ENCODE measurements at places on chromosomes 16 and 17.

- no peak for DNase-seq
Measured at GRCh38 chr16:61968242-61969076, 67.8 kb downstream of the CDH8 start.

- DNase-seq = no peak
Measured at GRCh38 chr16:88970050-88970449, 7.0 kb downstream of the CBFA2T3 start.

DNA sequence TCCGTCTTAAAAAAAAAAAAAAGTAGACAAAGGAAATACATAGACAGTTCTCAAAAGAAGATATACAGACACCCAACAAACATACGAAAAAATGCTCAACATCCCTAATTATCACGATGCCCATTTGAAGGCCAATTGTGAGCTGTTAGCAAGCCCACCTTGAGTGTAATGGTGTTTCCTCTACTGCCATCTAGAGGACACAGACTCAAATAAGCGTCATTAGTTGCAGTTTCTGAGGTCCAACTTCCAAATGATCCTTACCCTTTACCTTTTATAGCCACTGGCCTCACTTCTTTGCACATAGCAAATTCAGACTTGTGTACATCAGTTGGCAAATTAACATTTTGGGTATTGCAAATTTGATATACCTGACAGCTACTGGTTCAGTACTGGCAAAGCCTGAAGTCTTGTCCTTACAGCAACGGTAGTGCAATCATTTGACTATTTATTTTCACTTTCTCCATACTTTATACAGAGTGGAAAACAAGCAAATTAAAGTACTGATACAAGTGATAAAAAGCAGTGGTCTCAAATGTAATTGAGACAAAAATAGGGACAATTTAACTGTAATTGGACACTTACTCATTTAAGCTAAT, 536.3 kb upstream of the EEF2KMT start:
- no peak for DNase-seq

GRCh38 chr16:56193951-56194726, 2.9 kb downstream of the GNAO1 start:
- DNase-seq = peak; percentile 60

GRCh38 chr16:10609402-10609774, 29.0 kb upstream of the EMP2 start:
- no peak for DNase-seq

- DNase-seq = no peak
Measured at GRCh38 chr17:11889266-11889665, 108.0 kb downstream of the ZNF18 start.

- DNase-seq = no peak
Measured at GRCh38 chr17:68161644-68162428, 86.0 kb upstream of the AMZ2 start.

DNA sequence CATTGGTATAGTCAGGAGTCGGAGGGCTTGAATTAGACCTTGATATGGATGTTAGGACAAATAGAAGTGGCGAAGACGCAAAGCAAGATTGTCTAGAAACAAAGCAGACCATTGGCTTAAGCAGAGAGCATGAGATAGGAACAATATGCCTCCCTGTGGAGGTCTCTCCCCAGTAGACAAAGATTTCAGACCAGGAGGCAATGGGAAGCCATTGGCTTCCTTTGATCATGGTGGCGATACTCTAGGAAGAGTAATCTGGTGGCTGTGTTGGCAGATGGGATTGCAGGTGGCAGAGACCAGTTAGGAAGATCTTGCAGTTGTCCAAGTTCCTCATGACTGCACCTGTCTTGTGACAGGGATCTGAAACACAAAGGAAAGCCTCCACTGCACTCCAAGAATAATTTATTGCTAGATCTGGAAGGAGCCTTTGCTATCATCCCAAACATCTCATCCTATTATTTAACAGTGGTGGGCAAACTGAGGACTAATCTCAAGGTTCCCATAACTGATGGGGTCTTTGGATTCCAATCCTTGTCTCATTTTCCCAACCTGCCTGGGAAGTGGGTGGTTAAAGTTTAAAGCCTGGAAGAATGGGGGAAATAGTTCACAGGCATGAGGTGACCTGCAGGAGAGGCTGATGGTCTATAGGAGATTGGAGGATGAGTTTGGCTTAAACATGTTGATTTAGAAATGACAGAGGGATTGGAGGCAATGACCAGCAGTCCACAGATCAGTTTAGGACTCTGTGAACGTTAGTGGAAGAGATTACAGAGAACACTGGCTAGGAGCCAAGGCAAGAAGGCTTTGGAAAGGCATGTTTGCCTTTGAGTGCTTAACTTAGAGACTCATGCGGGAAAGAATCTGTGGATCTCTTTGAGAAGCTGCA, 37.0 kb downstream of the HLF start:
- no peak for DNase-seq

GRCh38 chr17:45388604-45389325, 43.9 kb downstream of the ARHGAP27 start:
- no peak for DNase-seq

GRCh38 chr17:2871205-2871604, 75.0 kb downstream of the RAP1GAP2 start:
- DNase-seq = no peak

DNA sequence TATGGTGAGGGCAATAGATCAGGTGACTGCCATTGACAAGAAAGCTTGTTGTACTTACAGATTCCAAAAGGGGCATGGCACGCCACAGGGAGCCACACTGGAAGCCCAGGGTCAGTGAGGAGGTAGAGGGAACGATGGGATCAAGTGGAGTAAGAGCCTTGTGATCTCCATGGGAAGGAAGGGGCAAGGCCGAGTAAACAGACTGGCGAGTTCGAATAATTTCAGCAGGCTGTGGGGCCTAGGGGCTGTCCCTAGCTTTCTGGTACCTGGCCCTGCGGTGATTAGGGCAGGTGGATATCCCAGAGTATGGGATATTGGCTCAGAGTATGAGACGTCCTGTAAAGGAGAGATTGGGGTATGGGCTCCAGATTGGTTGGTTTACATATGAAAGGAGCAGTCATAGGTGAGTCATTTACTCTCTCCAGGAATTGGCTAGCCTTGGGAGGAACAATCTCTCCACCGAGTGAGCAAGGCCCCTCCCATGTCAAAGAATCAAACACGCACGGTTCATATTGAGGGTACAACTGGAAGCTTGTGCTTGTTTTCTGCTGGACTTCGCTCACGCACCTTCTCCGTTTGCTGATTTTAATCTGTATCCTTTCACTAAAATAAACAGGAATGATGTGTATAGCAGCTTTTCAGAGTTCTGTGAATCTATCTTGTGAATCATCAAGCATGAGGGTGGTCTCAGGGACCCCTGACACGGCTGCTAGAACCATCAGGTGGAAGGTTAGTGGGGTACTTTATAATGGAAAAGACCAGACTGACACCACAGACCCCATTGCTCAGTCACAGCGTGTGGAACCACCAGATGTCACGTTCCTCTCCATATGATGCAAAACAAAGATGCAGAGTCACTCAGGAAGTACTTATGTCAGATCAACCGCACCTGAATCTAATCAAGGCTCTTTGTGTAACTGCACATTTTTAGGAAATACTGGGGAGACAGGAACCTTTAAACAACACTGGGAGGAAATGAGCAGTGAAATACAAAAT, 27.9 kb downstream of the GABARAPL2 start:
- no peak for DNase-seq

GRCh38 chr17:5043524-5043923, 8.3 kb upstream of the SLC52A1 start:
- DNase-seq = no peak

DNA sequence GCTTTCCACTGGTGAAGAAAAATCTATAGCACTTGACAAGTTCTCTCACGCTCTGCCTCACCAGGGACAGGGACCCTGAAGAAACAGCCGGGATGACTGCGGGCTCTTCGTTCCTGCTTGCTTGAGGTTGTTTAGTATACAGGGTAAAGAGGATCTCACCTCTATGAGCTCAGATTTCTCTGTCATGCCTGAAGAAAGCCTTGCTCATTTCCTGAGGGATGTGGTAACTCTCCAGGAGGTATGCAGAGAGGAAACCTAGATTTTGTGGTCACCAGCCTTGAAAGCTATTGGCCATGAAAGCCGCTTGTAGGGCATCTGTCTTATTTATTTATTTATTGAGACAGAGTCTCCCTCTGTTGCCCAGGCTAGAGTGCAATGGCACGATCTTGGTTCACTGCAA, 23.2 kb downstream of the USP43 start:
- no peak for DNase-seq

DNA sequence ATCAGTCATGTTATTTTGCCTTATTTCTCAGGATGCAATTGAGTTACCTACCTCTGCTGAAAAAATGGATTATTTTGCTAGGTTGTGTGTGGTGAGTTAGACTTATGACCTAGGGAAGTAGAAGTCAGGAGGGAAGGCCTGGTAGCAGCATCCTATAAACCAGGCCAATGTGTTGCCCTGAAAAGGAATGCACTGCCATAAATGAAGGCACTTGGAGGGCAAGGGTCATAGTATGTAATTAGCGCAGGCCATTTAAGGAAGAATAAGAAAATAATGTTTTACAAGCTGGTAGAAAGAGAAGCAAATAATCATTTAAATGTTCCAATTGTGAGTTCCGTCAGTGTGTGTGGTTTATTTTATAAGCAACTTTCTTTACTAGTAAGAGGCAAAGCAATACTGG, 698.8 kb downstream of the KCNJ2 start:
- DNase-seq = no peak

DNA sequence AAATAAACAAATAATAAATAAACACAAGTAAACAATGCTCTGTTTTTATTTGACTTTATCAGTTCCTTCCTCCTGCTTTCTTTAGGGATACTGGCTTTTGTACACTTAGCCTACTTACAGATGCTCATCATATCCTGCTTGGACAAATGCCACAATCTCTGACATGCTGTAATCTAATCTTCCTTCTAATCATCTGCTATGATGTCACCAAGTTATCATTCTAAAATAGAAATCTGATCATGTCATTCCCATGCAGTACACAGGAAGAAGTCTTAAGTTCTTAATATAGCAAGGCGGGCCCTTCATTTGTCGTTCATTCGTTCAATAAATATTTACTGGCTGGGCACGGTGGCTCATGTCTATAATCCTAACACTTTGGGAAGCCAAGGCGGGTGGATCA, 9.1 kb upstream of the UBB start:
- DNase-seq = no peak

DNA sequence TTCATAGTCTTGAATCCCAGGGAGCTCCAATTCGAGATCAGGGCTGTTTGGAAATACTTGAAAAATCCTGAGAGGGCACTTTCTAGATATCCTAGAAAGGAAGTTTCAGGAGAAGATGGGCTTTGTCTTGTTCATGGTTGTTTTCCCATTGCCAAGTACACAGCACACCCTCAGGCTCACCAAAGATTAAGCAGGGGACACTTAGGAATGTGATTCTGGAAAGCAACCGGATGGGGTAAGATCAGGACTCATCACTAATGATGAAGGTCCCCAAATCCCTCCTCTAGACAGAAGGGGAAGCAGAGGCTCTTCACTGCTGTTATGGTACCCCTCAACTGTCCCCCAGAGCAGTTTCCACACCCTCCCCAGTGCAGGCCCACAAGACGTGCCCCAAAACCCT, 40.7 kb downstream of the VAC14 start:
- DNase-seq = no peak

- no peak for DNase-seq
Measured at GRCh38 chr17:60959696-60960095, 282.0 kb downstream of the BCAS3 start.

GRCh38 chr17:49454050-49454449, 39.4 kb upstream of the PHB1 start:
- no peak for DNase-seq

All from stimulated activated CD4-positive, alpha-beta T cell treated with anti-CD3 and anti-CD28 coated beads, Interleukin-12 subunit alpha, Interleukin-12 subunit beta, amount 100 ng/mL, for 48 hours (primary cell).